Mononuclear cell (primary cell): ENCODE measurements at places on chromosomes 13 and 19. TPM values are rescaled to one million over a fixed set of nuclear protein-coding genes. Genes with fewer than 3 reads are reported as not detected.

The NLRP9 gene
- total RNA-seq, result not detected

The APOC4 gene
- not detected for total RNA-seq

The ELSPBP1 gene
- not detected for total RNA-seq

The LHB gene
- total RNA-seq, result not detected
